ENCODE measurements at places on chromosomes 5 and 9.

DNA sequence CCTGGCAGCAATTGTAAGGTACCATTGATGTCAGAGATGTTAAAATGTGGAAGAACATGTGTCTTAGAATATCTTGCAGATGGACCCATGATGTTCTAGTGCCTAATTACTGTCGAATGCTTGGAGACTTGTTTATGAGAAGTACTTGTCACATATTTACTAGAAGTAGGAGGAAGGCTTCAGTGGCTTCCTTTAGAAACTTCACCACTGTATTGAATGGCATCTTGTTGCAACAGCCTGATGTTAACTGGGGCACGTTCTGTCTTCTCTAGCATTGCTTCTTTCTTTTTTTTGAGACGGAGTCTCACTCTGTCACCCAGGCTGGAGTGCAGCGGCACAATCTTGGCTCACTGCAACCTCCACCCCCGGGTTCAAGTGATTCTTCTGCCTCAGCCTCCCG lies 16.5 kb downstream of the UGCG start:
- no peak for DNase-seq

GRCh38 chr9:124593651-124594058 lies 86.5 kb upstream of the NR5A1 start:
- no peak for DNase-seq

GRCh38 chr9:137453643-137454081 lies 5.5 kb downstream of the NSMF start:
- DNase-seq, result peak; percentile 52

DNA sequence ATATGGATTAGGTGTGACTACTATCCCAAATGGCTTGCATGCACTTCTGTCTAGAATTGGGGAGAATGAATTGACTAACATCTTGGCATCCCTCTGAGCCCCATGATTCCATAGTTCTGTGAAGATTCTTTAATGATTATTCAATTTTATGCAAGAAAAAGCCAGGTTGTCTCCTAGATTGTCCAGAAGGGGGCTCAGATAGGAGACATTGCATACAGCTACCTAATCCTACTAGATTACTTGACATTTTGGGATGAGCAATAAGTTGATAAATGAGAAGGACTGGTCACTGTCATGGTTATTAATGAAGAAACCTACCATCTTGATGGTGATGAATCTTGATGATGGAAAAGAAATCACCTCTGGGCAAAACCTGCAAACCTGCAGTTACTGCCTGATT lies 117.0 kb downstream of the CARTPT start:
- DNase-seq, result no peak

DNA sequence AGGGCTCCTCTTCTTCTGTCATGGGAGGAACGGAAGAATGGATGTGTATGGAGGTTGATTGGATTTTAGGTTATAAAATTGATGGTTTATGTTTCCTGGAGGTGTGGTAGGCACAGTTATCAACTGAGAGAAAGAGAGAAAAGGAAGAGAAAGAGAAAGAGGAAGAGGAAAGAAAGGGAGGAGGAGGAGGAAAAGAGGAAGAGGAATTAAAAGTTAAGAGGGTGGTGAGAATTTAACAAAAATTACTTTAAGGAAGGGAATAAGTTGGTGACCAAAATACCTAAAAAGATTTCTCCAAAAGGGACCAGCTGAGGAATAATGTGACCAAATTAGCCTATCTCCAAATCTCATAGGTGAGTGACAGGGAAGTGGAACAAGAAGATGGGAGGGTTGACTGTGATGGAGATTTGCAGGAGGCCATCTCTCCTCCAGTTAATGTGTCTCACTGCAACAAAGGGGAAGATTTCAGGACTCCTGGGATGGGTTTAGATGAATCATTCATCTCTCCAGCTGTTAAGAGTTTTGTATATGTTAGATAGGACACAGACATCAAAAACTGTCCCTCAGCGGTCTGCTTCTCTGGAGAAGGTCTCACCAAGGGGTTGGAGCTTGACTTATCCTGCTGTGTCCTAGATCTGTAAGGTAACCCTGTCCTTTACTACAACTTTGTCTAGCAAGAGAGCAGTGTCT lies 76.0 kb upstream of the TMC1 start:
- DNase-seq, result no peak

DNA sequence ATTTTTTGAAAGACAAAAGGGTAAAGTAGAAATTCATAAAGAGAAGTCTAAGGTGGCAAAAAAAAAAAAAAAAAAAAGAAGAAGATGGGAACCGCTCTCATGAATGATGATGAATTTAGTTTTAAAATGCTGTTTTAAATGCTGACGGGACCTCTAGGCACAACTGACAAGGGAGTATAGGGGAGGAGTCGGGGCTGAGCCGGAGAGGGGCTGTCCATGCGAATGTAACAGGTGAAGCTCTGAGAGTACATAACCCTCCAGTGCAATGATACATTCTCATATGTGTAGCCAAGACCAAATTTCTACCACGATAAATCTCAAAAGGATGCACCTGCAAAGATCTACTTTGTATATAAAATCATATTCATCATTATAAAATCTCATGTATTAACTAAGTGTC lies 71.7 kb downstream of the GLIS3 start:
- no peak for DNase-seq

GRCh38 chr9:94014066-94014654 lies 59.0 kb upstream of the BARX1 start:
- DNase-seq, result no peak

GRCh38 chr9:114169952-114170770 lies 14.8 kb downstream of the COL27A1 start:
- DNase-seq, result no peak

- DNase-seq, result no peak
Observed at GRCh38 chr9:109355564-109356297, 34.9 kb upstream of the EPB41L4B start.

GRCh38 chr9:82606492-82607382 lies 456.2 kb downstream of the RASEF start:
- DNase-seq, result no peak

DNA sequence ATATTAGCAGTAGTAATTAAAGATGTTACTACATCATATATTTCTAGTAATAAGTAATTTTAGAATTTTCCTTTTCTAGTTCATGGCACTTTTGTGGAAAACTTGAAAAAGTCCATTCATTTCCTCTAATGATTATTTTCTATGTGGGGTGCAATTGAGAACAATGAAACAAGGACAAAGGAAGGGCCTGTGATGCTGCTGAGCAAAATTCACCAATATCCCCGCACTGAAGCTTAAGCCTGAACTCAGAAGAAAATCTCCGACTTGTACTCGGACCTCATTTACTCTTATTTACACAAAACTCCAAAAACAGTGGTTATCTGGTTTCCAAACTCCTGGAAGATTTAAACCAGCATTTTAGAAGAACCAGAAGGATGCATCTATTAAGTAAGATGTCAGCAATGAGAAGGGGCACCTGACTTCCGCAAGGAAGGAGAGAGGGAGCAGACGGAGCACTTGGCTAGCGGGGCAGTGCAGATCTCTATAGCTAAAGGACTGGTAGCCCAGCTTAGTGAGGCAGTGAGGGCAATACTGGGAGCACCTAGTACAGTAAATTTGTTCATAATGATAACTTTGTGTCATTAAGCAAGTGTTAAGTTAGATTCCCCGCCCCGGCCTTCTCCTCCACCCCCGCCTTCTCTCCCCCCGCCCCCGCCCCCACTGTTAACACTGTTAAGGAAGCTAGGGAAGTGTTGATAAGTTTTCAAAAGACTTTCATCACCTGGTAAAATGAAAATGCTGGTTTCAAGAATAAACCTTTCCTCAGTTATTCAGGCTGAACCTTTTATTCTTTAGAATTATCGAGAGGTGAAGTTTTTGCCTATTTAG lies 123.3 kb downstream of the ZSWIM6 start:
- no peak for DNase-seq

- DNase-seq, result no peak
Observed at GRCh38 chr5:39368116-39368515, 3.8 kb upstream of the C9 start.

DNA sequence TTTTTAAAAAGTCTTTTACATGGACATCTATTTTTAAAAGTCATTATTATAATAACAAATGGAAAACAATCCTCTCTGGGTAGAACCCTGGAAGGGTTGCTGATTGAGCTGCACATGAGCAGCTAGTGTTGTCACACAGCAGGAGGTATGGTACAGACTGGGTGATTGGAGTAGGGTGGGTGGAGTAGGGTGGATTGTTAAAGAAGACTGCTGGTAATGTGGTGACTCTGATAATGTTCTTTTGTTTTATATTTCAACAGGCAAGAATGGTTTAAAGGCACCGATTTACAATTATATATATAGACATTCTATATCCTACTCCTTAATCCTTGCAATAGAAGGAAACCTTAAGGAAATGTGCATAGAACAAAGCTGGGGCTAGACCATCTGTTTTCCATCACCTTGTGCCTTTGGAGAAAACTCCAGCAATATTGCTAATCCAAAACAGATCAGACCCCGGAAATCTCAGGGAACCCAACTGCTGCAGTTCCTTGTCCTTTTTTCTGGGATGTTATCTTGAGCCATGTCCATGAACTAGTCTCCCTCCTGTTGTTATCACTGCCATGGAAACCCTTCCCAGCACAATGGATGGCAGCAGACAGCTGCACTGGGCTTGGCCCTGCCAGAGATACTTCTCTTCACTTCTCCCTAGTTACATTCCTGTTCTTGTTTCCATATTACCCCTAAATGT lies 129.7 kb downstream of the YIPF5 start:
- no peak for DNase-seq
